ENCODE measurements at places on chromosomes 5 and 9.

GRCh38 chr5:176676361-176676824 lies 29.1 kb downstream of the TSPAN17 start:
- DNase-seq: no peak

GRCh38 chr9:20315677-20316076 lies 306.6 kb downstream of the MLLT3 start:
- no peak for DNase-seq

- no peak for DNase-seq
Measured at GRCh38 chr5:32426440-32427151, 17.9 kb downstream of the ZFR start.

DNA sequence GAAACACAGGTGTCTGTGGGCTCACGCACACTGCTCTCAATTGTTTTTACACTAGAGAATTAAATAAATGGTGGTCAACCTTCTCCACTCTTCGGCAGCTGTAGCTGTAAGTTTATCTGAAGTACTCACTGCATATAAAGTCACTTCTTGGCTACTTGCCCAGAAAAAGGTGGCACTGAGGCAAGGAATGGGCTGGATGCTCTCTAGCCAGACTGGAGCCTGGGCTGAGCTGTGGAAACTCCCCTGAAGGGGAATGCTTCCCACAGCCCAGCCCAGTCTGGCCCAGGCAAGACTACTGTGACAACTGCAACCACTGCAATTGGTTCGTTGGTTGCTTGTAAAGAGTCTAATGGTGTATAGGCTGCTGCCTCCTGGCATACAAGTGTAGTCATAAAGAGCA lies 4.5 kb downstream of the LEAP2 start:
- DNase-seq: no peak
